ENCODE measurements at places on chromosomes 13 and 19.

DNA sequence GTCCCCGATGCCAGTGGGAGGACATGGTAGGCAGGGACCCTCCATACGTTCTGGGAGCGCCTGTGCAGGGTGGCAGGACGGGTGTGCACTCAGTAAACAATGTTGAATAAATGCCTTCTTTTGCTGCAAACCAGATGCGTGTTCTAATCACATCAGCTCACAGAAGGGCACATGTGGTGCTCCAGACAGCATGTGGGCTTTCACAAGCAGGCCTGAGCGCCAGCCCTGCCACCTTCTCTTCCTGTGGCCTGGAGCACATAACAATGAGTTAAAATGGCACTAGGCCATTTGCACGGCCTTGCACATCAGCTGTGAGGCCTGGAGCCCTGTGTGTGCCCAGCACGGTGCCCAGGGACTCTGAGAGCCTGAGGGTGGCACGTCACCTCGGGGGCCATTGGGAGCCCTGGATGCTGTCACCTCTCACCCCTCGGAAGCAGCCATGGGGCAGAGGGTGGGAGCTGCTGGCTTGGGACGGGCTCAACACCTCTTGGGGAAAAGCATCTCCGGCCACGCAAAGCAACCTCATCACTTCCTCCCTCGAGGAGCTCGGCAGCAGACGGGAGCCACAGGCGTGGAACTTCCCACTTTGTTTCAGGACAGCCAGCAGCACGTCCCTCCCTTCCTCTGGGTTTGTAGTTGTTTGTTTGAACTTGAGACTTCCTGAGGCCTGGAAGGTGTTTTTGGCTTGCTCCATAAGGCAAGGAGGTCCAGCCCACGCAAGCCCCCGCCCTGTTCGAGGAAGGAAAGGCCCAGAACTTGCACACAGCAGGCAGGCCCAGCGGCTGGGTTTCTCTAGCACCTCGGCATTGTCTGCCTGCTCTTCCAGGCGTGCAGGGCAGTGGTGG lies 9.8 kb downstream of the MCF2L start:
- no peak for DNase-seq

DNA sequence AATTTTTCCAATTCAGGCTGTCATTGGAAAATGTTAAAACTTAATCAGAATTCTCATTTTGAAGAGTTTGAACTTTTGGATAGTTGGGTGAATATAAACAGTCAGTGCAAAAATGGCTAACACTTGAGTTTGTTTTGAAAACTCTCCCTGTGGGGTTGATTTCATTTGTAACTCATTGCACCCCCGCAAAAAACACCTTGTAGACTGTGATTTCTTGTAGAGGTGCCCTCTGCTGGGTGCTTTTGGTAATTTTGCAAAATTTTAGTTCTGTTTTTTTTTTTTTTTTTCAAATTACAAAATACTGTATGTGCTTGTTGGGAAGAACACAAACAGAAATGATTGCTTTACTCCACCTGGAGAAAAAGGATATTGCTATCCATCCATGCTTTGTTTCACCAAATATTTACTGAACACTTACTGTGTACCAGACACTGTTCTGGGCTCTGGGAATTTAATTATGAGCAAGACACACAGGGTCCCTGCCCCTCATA lies 28.2 kb upstream of the GPI start:
- no peak for DNase-seq

DNA sequence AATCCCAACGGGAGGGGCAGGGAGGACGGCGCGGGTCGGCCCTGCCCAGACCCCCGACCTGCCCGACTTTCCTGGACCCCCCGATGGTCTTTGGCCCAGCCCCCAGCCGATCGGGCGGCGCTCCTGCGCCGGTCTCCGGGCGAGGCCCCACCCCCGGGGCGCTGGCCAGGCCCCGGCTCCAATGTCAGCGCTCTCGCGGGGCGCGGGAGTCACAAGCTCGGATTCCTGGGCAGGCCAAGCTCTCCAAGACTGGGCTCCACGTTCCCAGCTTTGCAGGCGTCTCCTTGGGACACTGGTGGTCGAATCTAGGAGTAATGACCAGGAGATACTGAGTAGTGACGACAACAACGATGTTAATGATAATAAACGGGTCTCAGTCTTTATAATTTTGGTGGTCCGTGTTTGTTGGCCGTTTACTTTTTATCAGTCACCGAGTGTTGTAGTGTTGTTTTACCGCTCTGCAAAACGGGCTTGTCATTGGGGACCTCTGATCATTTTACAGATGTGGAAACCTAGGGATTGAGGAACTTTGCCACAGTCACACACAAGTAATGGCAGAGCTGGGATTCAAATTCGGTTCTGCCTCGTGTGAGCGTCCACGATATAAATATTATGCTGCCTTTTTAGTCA lies 545 bp downstream of the RAD23A start:
- DNase-seq = peak; percentile 77

DNA sequence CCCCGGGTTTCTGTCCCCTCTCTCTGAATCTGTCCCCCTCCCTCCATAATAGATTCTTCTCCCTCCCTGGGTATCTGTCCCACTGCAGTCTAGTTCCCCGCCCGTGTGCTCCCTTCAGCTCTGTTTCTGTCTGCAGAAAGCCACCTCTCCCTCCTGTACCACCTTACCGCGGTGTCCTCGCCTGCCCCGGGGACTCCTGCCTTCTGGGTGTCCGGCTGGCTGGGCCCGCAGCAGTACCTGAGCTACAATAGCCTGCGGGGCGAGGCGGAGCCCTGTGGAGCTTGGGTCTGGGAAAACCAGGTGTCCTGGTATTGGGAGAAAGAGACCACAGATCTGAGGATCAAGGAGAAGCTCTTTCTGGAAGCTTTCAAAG lies 1.3 kb downstream of the FCGRT start:
- no peak for DNase-seq

DNA sequence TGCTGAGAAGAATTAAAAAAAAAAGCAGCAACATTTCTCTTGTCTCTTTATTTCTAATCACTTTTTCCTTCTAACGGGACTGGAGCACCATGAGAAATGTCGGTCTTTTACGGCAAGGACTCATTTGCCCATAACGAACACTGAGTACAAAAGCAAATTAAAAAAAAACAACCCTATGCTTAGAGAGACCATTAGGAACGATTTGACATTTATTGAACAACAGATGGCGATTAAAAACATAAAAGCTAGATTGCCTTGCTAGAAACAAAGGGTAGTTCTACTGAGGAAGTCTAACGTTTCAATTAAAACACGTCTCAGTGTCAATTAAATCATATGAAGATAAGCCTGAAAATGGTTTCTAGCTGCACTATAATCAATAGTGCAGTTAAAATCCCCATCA lies 51.1 kb downstream of the OLFM4 start:
- DNase-seq = no peak

GRCh38 chr13:63208826-63209225 lies 1793.2 kb upstream of the PCDH20 start:
- DNase-seq = no peak

- no peak for DNase-seq
Observed at GRCh38 chr19:37309834-37310575, 60.9 kb upstream of the ZNF527 start.

DNA sequence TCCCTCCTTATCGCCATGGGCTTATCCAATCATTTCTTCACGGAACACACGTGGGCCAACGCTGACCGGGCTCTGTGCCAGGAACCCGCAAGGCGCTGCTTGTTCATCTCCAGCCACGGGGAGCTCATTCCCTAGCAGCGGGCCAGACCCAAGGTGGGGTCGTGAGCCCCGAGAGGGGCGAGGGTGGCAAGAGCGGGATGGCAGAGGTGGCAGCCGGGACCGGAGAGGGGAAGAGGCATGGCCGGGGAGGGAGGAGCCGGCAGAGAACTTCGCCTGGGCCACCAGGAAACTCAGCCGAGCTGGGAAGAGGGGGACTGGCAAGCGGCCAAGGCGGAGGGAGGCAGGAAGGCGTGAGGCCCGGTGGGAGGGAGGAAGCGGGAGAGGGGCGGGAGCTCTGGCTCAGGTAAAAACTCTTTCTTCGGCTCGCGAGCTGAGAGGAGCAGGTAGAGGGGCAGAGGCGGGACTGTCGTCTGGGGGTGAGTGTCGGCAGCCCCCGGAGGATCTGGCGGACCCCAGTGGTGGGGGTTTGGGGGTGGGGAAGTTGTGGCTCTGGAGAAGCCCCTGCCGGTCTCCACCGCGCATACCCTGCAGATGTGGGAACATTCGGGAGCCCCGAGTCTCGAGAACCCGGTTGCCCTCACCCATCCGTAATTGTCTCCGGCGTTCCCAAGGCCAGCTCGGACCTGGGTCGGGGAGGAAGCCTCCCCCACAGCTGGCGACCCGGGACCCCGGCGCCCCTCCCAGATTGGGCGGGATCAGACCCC lies at the start of gene B3GNT3:
TSS of gene B3GNT3 (plus strand) at position 408 of the 764 bp plus-strand sequence. CDS start 12,670 bp downstream, outside the sequence.
- DNase-seq = peak; percentile 46

- peak; percentile 70 for DNase-seq
Observed at GRCh38 chr19:3986260-3987041, 1.2 kb upstream of the EEF2 start.

- no peak for DNase-seq
Observed at GRCh38 chr13:60645676-60646075, 248.7 kb downstream of the TDRD3 start.
